ENCODE measurements at places on chromosomes 2 and 18. TPM values are rescaled to one million over a fixed set of nuclear protein-coding genes. Genes with fewer than 3 reads are reported as not detected.

DNA sequence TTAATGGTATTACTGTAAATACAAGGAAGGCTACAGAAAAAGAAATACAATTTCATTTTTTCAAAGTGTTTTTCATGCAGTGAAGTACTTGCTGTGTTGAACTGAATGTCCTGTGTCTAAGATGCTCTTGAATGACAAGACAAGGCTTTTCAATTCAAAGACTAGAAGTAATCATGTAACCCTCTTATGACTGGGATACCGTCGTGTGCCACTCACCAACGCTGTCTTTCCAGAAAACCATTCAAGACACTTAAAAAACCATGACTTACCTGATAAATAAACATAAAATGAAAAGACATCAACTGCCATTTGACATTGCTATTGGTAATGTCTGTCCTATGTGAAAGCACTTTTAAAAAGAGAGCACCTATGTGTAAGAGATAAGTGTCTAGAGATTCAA is 183.1 kb upstream of the DPP10 start:
- DNase-seq: no peak

DNA sequence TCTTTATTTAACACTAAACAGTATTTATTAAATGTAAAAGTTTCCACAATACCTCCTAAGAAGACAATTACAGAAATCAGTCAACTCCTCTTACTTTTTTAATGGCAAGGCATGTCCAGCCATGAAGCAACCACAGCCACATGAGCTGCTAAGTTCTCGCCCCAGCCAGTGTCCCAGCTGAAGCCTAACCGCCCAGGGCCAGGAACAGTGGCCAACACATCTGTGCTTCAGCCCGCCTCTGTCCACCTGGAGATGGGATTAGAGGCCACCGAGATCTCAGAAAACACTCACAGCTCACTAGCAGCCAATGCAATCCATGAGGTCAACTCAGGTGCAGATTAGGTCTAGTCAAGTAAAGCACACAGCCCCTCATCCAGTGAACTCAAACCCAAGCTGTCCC is 40.2 kb downstream of the PID1 start:
- no peak for DNase-seq

- DNase-seq: no peak
Observed at GRCh38 chr18:75135158-75135725, 73.7 kb downstream of the PTGR3 start.

- DNase-seq: peak; percentile 66
Observed at GRCh38 chr2:105775809-105776559, 31.3 kb downstream of the NCK2 start.

DNA sequence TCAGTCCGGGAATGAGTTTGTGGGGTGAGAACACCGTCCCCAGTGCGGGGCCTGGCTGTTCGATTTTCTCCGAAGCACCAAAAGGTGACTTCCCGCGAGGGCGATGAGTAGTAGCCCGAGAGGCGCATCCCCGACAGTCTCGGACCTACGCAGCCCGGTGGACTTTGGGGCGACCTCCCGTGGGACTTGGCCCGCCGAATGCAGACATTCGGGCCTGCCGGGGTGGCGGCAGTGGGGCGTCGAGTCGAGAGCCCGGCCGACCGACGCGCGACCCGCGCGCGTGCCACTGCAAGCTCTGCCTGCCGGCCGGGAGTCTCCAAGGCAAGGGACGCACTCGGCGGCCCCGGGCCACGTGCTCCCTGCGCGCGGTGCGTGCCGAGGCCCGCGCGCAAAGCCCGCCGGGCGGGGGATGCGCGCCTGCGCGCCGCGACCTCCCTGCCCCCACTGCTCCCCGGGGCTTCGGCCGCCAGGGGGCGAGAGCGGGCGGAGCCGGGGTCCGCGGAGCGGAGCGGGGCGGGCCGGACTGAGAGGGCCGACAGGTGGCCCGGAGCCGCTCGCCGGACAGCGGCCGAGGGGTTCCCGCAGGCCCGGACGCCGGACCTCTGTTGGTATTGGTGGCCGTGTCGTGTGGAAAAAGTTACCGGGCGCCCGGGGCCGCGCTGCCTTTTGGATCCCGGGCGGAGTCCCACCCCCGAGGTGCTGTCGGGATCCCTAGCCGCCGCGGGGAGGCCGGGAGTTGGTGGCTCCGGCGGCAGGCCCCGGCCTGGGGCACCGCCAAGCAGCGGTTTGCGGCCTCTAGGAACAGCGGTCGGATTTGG is 1.9 kb downstream of the PTMA start:
- peak; percentile 83 for DNase-seq

- peak; percentile 11 for DNase-seq
Observed at GRCh38 chr2:230000118-230000841, 68.4 kb downstream of the SLC16A14 start.

- no peak for DNase-seq
Observed at GRCh38 chr2:8026381-8026780, 655.5 kb upstream of the ID2 start.

DNA sequence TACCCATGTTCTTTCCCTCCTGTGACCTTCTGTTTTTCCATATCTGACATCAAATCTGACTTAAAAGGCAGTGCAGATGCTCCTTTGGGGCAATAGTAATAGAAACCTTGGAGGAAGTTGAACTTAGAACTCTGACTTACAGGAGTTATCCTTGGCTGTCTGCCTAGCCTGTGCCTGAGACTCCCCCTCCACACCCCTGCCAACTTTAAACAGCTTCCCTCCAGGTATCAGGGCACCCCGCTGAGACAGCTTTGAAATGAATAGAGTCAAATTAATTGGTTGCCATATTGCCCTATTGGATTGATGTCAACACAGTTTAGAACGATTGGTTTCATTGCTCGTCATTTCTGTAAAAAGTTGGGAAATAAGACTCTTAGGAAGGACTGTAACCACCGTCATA is 322.0 kb downstream of the PRKCE start:
- no peak for DNase-seq

DNA sequence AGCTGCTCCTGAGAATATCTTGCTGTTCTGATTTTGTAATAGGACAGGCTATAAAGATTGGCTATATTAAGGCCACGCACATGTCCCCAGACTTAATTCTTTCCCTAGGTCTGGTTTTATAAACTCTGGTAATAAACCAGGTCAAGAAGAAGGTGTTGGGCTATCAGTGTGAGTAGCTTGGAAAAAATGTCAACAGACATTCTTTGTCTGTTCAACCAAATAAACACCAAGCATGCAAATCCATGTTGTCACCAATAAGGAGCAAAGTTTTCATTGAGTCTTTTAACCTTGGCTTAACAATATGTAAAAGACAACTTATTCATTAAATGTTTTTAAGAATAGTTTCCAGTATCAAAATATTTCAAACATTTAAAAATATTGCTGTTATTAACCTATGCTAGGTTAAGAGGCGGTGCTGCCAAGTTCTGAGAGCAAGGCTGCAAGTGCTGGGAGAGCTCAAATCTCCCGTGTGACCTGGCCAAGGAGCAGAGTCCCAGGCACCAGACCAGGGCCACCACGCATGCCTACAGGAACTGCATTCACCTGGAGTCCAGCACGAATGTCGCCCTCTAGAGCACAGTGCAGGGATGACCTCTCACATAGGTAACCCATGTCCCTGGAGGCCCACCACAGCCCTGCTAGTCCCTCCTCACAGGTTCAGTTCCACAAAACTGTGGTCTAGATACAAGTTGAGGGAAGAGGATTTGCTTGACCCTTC is 120.5 kb upstream of the POU3F3 start:
- DNase-seq: peak; percentile 53

GRCh38 chr2:234579231-234579962 is 82.5 kb upstream of the ARL4C start:
- DNase-seq: no peak

GRCh38 chr2:47595687-47596086 is 187.3 kb upstream of the MSH6 start:
- DNase-seq: no peak

GRCh38 chr2:200765139-200765951 is 46.4 kb upstream of the BZW1 start:
- peak; percentile 70 for DNase-seq

The ABCG5 gene
- not detected for total RNA-seq

The AP1S3 gene
- 12.8 TPM for total RNA-seq

The EPC2 gene
- total RNA-seq: 22.8 TPM

The CD28 gene
- 165 TPM for total RNA-seq

The CDK15 gene
- not detected for total RNA-seq

The SEMA4C gene
- 8.5 TPM for total RNA-seq

The CCDC102B gene
- 1.3 TPM for total RNA-seq

The KCNK3 gene
- total RNA-seq: not detected

The KCNIP3 gene
- not detected for total RNA-seq

The SPAG16 gene
- total RNA-seq: 8.4 TPM

All from activated naive CD4-positive, alpha-beta T cell treated with anti-CD3 and anti-CD28 coated beads for 36 hours (primary cell).